ENCODE measurements at places on chromosomes 16 and 17.

DNA sequence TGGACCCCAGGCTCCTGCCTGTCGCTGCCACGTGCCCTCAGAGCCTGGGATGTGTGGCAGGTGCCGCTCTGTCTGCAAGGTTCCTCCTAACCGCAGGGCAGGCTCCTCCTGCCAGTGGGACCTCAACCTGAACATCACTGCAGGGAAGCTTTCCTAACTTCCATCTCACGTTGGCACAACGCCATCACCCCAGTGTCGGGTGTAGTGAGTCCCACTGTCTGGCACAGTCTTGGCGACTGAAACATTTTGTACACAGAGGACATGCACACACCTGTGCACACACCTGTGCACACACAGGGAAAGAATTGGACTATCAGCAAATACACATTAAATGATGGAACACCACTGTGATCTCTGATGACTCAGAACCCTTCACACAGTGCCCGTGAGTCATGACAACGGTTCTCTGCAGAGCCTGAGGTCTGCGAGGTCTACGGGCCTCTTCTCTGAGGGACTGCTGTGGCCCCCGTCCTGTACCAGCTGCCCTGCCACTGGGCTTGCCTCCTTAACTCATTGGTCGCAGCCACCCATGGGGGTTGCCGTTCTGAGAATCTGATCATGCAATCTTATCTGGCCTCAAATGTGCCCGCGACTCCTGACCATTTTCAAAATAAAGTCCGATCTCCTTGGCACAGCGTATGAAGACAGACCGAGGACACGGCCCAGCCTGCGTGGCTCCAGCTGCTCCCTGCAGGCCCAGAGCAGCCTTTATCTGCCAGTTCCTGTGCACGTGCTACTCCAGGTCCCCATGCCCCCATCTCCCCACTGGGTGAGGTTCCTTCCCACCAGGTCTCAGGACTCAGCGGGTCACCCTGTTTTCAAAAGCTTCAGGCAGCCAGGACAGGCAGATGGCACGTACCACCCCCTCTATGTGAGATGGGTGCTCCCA lies 7.6 kb downstream of the CCDC57 start:
- peak; percentile 70 for DNase-seq

DNA sequence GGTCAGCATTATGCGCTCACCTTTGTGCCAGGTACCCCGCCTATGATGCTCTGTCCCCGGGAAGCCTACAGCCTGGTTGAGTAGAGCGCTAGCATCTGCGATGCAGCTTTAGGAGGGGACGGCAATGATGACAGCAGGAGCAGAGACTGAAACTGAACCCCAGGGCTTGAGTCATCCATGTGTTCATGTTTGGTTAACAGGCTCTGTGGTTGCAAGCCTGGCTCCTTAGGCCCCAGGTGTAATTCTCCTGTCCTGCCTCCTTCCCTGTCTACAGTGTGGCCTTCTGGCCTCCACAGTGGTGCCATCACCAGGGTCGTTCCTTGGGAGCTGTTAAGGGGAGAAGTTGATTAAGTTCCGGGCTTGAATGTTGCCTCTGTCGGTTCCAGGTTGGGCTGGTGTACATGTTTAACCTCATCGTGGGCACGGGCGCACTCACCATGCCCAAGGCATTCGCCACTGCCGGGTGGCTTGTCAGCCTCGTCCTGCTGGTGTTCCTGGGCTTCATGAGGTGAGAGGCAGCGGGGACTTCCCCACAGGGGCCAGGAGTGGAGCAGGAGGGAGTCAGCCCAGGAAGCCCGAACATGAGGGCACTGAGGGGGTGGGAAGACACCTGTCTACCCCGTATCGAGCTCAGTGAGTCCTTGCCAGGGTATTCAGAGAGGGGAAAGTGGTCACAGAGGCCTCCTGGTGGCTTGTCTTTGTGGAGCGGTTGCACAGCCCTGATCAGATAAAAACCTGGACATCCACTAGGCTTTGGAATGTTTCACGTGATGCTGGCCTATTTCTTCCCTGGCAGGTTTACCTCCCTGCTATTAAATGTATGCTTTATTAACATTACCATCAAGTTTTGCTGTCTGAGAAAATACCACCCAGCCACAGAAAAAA lies 9.2 kb upstream of the NAT9 start:
- peak; percentile 40 for DNase-seq

- no peak for DNase-seq
Measured at GRCh38 chr17:68197091-68197996, 50.5 kb upstream of the AMZ2 start.

DNA sequence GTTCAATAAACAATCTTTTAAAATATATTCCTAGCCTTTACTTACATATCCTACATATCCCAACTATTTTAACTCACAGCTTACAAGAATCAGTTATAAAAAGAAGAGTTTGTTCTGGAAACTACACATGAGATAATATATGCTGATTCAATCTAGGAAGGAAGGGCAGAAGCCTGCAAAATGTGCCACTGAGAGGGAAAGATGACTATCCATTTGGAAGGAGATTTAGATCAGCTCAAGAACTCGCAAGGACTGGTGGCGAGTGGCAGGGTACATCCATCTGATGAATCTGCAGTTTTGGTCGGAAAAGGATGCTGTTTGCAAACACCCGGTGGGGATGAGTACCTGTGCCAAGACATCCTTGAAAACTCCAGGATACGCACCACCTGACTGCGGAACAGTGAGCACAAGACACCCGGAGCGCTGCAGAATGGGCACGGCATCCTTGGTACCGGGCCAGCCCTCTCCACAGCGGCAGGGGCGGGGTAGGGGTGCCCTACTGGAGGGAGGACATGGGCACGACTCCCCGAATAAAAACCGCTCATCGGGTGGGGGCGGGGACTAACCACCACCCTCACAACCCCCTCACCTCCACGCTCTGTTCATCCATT lies 723 bp downstream of the TRIM37 start:
- peak; percentile 68 for DNase-seq

- no peak for DNase-seq
Measured at GRCh38 chr17:79765708-79766107, 12.2 kb upstream of the CBX2 start.

- DNase-seq, result no peak
Measured at GRCh38 chr17:58315750-58316149, 12.8 kb downstream of the TSPOAP1 start.

DNA sequence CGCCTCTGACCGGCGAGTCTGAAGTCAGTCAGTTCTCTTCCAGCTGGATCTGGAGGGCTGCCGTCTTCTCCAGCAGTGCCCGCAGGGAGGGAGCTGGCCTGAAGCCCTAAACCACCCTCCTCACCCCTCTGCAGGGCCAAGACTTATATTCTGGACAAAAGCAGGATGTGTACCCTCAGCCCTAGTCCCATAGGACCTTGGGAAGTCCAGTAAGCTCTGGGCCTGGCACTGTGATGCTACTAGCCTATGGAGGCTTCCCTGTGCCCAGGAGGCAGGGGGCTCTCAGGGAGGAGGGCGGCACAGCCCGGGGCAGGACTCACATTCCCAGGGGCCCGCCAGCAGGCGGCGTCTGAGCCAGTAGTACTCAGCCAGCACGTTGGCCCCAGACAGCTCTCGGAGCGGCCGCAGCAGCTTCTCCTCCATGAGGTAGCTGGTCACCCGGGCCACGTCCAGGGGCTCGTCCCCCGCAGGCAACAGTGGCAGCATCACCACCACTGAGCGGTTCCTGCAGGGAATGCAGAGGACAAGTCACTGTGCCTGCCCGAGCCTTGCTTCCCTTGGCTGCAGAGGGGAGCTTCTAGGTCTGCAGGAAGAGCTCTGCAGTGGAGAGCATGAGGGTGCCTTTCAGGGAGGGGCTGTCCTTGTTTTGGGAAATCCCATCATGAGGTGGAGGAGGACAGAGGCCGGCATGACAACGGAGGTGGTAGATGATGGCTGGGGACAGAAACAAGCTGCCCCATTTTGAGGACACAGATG lies 41.7 kb downstream of the RMI2 start:
- peak; percentile 3 for DNase-seq

- peak; percentile 37 for DNase-seq
Measured at GRCh38 chr17:2157675-2158395, 102.9 kb downstream of the HIC1 start.

DNA sequence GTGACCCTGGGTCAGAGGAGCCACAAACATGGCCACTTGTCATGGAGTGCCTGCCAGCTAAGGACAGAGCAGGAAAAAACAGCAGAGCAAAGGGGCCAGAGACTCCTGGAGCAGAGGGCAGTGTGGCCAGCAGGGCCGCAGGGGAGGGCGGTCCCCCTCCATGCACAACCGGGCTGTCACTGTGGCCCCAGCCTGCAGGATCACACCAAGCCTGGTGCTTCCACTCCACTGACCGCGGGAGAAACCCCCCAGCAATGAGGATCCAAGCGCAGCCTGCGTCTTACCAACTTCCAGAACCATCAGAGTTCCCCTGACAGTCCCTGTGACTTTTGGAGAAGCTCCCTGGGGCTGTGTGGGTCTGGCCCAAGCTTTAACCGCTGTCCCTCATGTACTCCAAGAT lies 62.0 kb downstream of the PRMT7 start:
- DNase-seq, result no peak

GRCh38 chr16:1527836-1528811 lies 5.3 kb upstream of the TMEM204 start:
- DNase-seq, result no peak

- DNase-seq, result no peak
Measured at GRCh38 chr17:29740017-29740416, 117.3 kb upstream of the CORO6 start.

DNA sequence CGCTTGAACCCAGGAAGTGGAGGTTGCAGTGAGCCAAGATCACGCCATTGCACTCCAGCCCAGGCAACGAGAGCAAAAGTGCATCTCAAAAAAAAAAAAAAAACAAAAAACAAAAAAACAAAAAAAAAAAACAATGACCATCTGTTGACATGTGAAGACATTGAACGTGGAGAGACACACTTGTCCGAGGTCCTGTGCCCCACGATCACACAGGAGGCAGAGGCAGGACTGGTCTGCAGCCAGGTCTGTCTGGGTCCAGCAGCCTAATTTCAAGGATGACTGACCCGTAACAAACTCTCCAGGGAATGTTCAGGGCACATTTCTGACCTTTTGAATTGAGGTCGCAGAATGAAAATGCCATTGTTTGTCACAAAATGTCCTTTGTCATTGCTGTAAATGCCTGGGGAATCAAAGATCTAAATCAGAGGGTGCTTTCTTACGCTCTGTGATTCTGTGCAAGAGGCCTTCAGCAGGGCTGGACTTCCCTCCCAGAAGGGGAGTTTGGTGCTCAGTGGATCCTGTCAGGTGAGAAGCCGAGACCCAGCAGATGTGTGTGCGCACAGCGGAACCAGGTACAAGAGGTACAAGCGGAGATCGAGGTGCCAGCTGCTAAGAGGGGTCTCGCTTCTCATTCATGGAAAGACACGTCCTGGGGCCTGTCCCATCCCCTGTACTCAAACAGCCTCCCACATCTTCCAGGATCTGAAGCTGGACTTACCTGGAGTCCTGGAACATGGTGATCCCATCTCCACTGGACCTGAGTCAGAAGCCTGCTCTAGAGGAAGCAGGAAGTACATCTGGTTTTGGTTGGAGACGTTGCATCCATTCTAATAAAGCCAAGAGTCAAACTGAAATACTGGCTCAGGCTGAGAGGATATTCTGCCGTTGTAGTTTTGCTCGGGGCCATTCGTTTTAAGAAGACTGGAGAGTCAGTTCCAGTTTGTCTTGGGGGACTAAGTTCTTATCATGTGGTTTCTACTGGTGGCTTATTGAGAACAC lies 95.8 kb downstream of the IRF8 start:
- no peak for DNase-seq

GRCh38 chr17:564526-565065 lies 150.0 kb downstream of the VPS53 start:
- no peak for DNase-seq

DNA sequence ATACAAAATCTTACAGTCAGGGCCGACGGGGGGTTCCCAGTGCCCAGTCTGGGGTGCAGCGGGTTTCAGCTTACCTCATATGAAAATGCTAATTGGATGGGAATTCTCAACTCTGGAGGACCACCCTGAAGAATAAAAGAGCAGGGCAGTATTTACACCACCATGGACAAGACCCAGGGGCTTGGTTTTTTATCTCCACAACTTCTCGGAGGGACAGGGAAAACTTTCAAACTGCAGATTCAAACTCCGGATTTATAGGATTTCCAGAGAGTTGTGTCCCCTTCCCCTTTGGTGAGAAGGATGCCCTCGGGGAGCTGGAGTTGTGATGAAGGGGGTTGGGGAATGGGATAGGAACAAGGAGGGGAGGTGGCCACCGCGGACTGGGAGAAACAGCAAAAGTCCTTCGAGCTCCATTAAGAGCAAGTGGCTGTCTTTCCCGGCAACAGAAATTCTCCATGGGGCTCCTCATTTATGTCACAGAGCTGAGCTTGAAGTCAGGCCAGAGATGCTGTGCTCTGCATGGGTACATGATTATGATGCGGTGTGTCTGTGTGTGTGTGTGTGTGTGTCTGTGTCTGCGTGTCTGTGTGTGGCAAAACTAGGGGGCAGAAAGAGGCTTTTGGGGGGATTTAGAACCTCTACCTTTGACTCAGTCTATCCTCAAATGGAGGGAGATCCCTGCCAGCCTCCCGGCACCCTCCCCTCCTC lies 15.7 kb downstream of the FOXL1 start:
- DNase-seq, result no peak

GRCh38 chr16:58651965-58652348 lies 22.3 kb upstream of the CNOT1 start:
- DNase-seq, result no peak

DNA sequence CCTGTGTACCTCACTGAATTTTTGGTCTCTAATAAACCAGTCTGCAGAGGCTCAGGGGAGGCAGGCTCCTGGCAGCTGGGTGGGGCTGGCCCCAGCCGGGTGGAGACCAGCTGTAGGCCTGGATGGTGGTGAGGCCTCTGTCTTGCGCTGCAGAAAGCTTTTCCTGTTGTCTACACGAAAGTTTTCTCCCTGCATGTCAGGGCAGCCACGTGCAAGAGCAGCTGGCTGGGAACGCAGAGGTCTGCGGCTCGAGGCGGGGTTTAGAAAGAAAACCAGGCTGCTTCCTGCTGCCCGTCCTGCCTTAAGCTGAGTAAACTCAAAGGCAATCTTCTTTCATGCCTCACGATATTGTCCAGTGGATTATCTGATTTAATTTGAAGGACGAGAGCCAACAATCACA lies 2.4 kb downstream of the SERPINF1 start:
- peak; percentile 51 for DNase-seq

DNA sequence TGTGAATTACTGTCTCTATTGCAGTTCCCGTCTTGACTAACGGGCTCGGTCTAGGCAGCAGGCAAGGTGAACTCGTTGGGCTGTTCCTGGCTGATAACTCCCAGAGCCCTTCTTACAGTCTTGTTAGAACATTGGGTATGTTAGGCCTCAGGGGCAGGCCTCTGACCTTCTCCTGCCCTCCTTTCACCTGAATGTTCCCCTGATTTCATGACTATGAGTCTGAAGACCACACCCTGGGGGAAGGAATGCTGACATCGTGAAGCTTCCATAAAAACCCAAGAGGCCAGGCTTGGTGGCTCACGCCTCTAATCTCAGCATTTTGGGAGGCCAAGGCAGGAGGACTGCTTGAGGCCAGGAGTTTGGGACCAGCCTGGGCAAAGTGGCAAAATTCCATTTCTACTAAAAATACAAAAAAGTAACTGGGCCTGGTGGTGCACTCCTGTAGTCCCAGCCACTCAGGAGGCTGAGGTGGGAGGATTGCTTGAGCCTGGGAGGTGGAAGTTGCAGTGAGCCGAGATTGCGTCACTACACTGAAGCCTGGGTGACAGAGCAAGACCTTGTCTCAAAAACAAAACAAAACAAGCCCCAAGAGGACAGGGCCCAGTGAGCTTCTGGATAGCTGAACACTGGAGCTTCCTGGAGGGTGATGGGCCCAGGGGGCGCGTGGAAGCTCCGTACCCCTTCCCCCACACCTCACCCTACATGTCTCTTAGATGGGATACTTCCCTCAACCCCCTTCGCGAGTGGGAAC lies 47.8 kb upstream of the FBXO47 start:
- DNase-seq, result no peak
